ENCODE measurements at places on chromosomes 6 and 20.
A peak's percentile ranks its signal among the peaks of the same experiment; 100 is the strongest.

DNA sequence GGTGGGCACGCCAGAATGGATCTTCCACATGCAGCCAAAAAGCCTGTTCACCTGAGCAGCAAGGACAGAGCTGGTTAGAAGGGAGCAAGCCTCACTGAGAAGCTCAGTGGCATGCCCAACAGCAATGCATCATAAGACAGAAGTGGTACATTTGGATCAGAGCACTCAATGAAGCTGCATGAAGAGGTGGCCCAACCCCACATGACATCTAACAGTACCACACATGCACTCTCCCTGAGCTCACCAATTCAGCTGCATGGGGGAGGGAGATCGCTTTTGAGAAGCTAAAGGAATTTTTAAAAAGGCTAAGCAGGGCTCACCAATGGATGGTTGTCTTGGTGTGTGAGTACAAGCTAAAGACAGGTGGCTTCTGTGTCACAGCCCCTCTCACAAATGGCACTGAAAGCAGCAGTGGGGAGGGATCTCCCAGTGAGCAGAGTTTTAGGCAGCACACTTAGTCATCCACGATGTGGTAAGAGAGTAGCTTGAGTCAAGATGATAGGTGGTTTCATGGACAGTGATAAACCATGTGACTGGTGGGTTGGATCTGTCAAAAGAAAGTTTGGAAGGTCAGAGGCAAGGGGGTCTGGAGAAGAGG, 166.6 kb upstream of the TAB2 start:
- no peak for DNase-seq

GRCh38 chr6:73798592-73798991, 102.6 kb downstream of the CD109 start:
- DNase-seq: peak; percentile 86

DNA sequence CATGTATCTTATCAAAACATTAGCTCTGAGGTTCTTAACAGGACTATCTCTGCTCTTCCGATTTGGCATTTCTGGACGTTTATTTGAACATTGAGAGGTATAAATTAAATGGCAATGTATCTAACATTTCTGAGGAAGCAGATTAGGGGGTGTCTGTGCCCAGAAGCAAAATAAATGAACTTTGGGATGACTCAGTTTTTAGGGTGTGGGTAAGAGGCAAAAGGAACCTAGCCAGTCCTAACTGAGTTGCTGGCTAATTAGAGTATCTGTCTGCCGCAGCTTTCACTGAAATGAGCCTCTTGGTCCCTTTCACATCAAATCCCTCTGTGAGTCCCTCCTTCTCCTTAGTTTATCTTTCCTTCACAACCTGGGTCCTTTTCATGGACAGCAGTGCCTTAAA, 1.1 kb downstream of the RNF144B start:
- DNase-seq: no peak

DNA sequence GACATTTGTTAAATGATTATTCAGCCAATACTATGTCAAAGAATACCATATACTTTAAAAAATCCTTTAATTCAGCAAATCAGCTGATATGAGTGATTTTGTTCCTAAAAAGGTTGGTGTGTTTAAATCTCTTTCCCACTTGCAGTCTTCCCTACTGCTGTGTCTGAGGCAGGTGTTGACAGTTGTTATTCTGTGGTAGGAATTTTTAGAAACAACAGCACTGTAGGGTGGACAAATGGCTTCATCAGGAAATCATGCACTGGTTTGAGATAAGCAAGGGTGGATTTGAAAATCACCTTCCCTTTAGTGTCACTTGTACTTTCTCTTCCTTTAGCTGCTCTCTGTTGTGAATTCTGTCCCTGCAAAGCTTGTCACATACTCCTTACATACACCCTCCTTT, 213.7 kb upstream of the SGK1 start:
- no peak for DNase-seq

GRCh38 chr6:120671519-120671918, 662.8 kb downstream of the TBC1D32 start:
- DNase-seq: no peak

DNA sequence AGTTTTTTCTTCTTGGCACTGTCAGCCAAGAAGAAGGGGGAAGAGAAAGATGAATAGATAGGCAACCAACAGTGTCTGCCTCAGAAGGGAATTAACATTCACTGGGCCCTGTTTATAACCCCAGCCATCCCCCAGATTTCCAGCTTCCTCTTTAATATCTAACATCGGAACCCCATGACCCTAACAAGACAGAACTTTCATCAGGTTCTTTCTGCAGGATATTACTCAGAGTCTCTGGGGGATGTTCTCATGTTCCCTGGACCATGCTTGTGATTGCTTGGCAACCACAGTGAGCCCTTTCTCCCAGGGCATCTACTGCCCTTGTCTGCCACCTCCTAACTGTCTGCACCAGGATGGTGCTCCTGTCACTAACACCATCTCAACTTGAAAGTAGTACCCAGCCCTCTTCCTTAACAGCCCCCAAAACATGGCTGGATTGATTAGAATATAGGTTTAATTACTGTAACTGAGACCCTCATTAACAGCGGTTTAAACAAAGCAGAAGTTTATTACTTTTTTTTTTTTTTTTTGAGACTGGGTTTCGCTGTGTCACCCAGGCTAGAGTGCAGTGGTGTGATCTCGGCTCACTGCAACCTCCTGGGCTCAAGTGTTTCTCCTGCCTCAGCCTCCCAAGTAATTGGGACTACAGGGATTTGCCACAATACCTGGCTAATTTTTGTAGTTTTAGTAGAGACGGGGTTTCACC, 12.0 kb upstream of the PTPN1 start:
- DNase-seq: no peak

- DNase-seq: no peak
Observed at GRCh38 chr6:170101281-170102035, 189.4 kb downstream of the DLL1 start.

DNA sequence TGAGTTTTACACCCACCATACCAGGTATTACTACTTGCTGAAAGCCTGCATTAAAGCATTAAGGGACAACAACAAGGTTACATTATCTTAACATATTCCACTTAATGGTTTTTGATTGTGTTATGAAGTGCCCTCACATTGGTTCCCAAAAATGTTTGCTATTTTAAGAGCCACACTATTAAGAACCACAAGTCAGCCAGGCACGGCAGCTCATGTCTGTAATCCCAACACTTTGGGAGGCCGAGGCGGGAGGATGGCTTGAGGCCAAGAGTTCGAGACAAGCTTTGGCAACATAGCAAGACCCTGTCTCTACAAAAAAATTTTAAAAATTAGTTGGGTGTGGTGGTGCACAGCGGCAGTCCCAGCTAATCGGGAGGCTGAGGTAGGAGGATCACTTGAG, 28.2 kb downstream of the ATXN1 start:
- DNase-seq: no peak

DNA sequence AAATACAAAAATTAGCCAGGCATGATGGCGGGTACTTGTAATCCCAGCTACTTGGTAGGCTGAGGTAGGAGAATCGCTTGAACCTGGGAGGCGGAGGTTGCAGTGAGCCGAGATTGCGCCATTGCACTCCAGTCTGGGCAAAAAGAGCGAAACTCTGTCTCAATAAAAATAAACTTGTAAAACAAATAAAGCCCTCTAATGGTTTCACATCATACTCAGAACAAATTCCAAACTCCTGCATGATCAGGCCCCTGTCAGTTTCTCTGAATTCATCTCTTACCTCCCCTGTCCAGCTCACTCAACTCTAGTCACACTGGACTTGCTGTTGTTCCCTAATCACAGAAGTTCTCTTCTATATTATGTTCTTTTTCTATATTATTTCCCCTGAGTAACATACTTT, 43.1 kb upstream of the SGK1 start:
- no peak for DNase-seq

GRCh38 chr6:37030599-37030998, 25.1 kb downstream of the FGD2 start:
- no peak for DNase-seq

- DNase-seq: no peak
Observed at GRCh38 chr6:137473598-137473997, 20.6 kb downstream of the OLIG3 start.

DNA sequence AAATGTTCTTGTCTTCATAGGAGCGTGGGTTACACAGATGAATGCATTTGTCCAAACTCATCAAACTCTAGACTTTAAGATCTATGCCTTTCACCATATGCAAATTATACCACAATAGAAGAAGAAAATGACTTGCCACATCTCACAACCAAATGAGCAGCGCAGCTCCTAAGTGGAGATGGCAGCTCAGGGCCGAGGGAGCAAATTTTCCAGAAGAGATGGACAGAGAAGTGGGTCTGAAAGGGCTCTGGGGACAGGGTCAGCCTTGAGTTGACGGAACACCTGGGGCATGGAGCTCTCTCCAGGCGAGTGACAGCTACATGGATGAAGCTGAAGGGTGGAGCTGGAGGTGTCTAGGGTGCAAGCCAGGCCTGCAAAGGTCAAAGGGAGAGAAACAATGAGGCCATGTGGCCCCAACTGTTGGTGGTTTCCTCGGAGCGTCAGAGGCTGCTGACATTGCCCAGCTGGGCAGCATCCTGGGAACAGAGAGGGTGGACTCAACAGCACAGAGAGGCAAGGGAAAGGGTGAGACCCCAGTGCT, 228.3 kb downstream of the NRN1 start:
- DNase-seq: no peak

- no peak for DNase-seq
Observed at GRCh38 chr20:11372876-11373790, 544.6 kb upstream of the BTBD3 start.

DNA sequence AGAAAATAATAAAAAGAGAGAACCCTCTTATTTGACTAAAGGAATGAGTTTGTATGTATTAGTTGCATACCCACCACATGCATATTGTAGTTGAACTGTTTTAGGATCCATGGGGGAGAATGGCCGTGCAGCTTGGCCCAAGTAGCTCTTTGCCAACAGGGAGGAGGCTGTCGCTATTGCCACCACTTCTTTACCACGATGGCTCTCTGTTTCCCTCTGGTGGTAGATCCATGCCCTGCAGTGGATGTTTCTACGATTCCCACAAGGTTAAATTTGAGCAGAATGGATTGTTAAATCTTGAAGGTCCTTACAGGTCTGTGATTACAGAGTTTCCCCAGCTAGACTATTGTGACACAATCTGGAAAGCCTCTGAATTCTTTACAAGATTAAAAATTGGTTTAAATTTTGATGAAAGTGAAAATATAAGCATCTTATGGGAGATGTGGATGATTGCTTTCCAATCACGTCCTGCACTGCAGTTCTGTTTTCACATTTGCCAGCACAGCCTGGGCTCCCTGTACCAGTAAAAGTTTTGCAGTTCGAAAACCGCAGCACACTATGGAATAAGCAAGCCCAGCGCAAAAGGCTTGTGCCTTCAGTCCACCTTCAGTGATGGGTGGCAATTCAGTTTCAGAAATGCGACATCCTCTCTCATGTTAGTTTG, 34.4 kb upstream of the FNDC1 start:
- DNase-seq: peak; percentile 32

DNA sequence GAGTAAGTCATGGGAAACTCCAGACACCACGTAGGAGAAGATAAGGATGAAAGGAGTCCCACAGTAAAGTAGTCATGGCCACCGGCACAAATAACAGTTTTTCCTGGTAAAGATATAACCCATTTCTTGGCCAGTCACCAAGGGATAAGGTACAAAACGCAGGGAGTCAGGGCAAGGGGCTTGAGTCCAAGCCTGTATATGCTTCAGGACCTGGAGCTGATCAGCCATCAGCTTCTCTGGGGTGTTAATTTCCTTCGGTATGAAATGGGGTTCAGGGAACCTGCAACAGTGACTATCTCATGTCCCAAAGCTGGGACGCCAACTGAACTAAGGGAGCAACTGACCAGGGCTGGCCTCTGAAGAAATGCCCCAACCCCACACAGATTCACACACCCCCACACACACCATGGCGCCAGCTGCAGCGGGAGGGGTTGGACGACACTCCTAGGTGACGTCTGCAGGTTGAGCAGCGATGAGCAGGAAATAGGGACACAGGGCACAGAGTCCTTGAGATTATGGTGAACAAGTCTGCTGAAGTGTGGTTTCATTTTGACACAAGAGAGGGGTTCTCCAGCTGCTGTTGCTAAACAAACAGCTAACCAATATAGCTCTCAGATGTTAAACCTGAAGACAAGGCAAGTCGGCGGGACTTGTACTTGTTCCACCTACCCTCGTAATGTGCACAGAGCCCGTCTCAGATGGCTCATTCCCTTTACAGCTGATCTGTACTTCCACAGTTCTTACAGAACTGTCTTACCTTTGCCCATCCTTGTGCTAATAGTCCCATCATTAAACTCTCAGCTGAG, 7.4 kb upstream of the ADTRP start:
- no peak for DNase-seq

- DNase-seq: no peak
Observed at GRCh38 chr6:168078175-168078942, 653 bp downstream of the FRMD1 start.

Data from HFF-Myc (cell line).